ENCODE measurements at places on chromosomes 5 and 9.

- peak; percentile 4 for DNase-seq
Measured at GRCh38 chr5:78527054-78527859, 121.3 kb downstream of the LHFPL2 start.

DNA sequence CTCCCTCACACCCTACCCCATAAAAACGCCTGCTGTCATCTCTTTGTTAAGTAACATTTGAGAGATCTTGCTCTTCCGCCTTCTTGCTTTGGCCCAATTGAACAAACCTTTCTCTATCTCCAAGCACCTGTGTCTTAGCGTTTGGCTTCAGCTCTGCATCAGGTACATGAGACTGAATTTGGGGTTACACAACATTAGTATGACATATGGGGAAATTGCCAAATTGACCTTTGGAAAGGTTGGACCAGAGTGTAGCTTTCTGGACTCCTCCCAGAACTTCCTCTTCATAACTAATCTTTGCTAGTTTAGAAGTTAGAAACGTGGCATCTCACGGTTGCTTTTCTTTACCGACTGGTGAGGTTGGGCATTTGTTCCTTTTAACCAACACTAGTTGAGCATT lies 3.5 kb upstream of the EXOSC3 start:
- DNase-seq, result no peak

DNA sequence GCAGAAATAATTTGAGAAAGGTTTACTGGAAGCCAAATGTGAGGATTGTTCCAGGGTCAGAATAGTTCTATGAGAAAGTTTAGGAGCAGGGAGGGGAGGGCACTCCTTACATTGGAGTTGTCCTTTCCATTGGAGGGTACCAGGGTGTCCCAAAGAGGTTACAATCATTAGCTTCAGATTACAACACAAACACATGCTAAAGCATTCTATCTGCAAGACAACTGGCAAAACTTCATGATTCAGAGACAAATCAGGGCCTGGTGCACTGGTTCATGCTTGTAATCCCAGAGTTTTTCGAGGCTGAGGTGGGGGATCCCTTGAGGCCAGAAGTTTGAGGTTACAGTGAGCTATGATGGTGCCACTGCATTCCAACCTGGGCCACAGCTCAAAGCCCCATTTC lies 51.8 kb downstream of the NSUN2 start:
- DNase-seq, result peak; percentile 50

- DNase-seq, result no peak
Measured at GRCh38 chr5:108193021-108193795, 188.7 kb downstream of the FBXL17 start.

GRCh38 chr9:129349665-129349947 lies 171.5 kb upstream of the IER5L start:
- DNase-seq, result no peak
